HAP-1 (cell line): ENCODE measurements at places on chromosomes 11 and 22.

GRCh38 chr11:72598466-72598865, 75.8 kb downstream of the PDE2A start:
- no peak for DNase-seq

GRCh38 chr22:45317551-45318167, 7.9 kb downstream of the FAM118A start:
- DNase-seq = peak; percentile 19

DNA sequence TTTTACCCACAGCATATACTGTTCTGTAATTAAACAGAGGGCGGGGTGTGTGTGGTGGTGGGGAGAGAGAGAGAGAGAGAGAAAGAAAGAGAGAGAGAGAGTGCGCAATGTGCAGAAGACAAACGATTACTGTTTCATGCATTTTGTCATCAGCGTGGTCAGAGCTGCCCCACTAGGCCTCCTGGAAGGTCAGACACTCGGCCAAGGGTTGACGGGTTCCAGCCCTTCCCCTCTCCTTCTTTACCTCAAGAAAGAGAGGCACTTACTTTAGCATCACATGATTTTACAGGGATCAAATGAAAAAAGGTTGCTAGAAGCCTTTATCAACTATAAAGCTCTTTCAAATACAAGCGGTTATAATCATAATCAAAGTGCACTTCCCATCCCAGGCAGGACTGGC, 269.2 kb upstream of the SORL1-AS1 start:
- DNase-seq = no peak

DNA sequence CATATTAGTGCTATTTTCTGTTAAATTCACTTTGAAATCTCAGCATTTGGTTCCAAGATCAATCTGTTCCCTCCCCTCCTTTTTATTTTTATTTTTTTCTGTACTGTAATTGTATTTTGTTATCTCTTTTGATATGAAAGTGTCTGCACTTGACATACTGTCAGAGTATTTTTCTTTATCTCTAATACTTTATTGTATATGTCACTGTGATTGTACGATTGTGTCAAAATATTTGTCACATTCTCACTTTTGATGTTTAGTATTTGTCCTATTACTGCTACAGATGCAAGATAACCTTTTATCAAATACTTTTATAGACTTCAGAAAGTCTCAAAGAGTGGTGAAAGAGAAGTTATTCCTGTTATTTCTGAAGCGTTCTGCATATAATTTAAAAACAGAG, 323.5 kb downstream of the JRKL start:
- no peak for DNase-seq

GRCh38 chr11:122703541-122704272, 48.2 kb downstream of the UBASH3B start:
- DNase-seq = no peak

DNA sequence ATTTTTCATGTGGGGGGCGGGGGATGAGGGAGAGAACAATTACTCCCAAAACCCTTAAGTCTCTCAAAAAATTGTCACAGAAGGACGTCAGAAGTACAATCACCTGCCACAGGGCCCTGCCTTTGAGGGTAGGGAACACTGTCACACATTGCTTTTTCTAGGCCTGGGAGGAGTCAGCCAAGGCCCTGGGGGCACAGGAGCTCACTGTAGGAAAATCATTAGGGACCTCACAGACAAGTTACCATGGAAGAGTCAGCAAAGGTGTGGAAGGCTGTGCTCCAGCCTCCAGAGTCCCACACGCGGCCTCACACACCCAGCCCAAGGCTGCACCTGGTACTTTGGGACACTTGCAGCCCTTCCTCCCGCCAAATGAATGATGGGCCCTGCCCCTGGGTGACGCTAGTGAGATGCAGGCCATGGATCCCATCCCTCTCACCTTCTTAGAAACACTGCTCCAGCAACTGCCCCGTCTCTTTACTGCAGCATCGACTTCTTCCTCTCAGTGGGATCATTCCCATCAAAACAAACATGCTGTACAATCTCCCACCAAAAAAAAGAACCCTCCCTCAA, 3.3 kb downstream of the PLEKHA7 start:
- no peak for DNase-seq

DNA sequence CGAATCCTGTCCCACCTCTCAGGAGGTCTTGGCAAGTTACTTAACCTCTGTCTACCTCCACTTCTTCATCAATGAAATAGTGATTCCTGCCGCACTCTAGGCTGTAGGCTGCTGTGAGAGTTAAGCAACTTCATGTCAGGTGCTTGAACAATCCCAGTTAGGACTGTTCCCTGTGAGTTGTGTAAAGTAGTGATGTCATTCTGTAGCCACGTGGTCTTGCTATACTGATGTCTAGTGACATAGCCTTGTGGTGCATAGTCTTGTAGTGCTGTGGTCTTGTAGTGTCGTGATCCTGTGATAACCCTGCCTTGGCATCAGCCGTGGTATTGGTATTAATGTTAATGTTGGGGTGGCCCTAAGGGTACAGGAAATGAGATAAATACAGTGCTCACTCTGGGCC, 30.3 kb upstream of the PRR5 start:
- DNase-seq = no peak

DNA sequence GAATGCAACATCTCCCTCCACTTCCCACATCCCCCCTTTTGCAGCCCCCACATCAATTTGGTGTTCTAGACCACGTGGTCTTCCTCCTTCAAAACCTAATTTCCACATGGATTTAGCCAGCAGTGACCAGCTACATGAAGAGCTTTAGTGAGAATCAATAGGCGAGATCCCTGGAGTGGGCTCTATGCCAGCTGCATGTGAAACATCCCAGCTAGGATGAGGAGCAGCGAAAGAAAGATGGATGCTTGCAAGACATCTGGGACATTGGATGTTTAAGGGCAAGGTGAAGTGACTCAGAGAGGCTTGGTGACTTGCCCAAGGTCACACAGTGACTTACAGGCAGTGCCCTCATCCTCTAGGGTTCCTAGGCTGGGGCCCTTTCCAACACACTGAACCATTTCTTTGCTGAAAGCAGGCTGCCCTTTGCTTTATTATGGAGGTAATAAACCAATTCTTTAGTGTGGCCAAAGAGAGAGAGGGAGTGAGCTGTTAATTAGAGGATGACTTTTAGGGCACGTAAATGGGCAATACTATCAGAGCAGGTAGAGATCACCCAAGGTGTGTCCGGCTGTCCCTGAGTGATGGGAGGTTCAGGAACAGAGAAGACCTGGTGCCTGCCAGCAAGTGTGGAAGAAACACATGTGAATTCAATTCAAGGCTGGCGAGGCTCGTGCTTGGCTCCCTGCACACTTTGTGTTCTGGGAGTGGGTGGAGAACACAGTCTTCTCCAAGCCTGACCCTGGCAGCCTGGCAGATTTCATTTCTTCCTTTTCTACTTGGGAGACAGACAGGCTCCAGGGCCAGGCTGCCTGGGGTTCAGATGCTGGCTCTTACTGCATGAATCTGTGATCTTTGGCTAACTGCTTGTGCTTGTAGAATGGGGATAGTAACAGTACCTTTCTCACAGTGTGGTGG, 24.0 kb downstream of the TSPAN18 start:
- DNase-seq = no peak

DNA sequence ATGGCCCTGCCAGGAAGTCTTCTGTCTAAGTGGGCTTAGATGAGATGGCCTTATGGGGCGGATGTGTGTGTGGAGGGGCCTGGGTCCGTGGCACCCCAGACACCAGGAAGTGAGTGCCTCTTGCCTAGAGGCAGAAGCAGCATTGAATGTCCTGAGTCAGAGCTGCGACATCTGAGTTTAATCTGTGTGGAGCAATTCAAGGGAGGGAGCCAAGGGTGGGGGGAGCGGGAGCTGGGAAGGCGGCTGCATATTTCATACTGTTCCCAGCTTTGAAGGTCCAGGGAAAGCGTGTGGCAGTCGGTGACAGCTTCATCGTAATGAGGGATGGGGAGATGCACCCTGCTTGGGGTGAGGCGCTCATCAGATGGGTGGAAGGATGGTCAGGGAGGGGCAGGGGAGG, 73.5 kb upstream of the THY1 start:
- DNase-seq = no peak

DNA sequence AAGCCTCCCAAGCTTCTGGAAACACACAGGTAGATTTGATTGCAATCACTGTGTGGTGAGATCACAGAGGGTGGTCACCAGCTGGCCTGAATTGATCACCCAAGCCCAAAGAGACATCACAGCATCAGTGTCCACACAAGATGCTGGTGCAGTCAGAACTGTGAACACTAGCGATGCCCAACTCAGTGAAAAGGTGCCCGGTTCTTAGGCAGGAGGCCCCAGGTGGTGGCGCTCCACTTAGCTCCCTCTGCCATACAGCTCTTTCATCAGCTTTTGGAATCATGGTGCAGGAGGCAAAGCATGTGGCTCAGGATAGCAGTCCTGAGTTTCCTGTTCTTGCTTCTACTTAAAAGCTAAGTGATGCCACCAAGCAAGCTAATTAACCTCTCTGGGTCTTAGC, 11.1 kb downstream of the DGCR2 start:
- DNase-seq = no peak

GRCh38 chr11:36953976-36954375, 355.9 kb upstream of the RAG2 start:
- no peak for DNase-seq

GRCh38 chr11:58900479-58901420, 38.5 kb upstream of the GLYATL1 start:
- DNase-seq = peak; percentile 74

GRCh38 chr22:49266561-49267519, 560.8 kb downstream of the BRD1 start:
- DNase-seq = no peak

DNA sequence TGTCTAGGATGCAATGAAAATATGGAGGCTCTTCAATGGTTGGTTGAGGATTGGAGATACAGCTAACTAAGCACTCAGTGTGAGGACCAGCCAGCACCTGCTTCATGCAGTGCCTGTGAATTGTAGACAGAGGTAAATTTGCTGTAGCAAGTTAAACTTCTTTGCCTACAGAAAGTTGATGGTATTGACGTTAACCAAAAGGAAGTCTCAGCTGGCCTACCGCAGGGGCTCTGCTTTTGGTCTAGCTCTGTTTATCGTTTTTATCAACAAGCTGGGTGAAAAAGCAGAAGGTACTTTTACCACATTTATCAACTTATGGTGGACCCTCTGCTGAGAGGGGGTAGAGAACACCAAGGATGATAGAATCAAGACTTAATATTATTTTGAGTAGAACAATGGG, 51.6 kb downstream of the GRAMD1B start:
- no peak for DNase-seq

- no peak for DNase-seq
These were observed 2.5 kb upstream of the CAPRIN1 start for GRCh38 chr11:34049028-34049427.

DNA sequence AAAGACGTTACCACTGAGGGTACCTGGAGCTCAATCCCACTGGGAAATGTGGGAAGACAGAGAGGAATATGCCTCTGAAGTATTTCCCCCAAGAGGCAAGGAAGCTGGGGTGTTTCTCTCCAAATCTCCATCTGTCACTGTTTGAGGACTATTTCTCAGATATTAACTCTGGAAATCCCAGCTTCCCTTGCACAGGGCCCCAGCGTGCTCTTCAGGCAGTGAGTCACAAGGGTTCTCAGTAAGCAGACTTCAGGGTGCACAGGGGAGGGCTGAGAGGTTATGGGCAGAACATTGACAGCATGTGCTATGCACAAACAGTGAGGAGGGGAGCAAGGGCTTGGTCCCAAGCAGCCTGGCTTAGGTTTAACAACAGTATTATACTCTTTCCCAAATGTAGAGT, 60.9 kb upstream of the EED start:
- no peak for DNase-seq

DNA sequence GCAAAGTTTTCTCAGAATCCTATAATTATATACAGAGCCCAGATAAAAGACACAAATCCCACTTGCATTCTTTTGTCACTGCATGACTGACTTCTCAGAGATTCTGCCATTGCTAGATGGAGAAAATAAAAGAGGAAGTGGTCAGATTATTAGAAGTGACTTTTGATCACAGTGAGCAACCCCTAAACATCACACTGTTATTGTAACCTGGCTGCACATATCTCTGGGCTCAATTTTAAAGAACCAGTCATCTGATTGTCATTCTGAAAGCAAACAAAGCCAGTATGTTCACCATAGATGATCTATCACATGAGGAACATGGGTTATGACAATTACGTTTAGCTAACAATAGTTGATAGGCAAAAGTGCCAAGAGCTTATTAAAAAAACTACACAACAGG, 47.8 kb downstream of the COPB1 start:
- no peak for DNase-seq

DNA sequence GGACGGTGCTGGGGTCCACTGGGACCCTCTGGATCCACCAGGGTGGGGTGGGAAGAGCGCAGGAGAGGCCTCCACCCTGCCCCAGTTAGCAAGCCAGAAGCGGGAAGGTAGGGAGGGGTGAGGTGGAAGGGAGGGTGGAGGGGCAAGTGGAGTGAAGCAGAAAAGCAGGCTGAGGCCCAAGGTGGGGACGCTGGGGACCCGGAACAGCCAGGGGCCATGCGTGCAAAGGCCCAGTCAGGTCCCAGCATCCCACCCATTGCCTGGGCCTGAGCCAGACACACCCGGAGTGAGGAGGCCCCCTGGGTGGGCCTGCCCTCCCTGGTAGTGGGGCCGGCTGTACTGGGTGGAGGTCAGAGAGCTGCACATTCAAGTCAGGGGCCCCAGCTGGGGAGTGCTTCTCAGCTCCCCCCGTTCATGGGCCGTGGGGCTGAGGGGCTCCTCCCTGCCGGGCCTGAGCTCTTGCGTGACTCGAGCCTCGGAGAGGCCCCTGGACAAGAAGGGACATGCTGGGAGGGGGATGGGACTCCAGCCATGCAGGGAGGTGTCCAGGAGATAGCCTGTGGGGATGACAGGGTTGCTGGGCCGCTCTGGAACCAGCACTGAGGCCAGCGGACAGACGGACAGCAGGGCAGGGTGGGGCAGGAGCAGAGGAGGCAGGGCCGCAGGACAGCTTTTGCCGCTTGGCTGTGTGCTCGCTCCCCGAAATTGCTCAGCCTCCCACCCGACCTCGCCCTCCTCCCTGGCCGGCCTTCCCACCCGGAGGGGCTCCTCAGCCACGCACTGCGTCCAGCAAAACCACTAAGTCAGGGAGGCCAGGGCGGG, 7.7 kb downstream of the TNNT3 start:
- no peak for DNase-seq

GRCh38 chr11:86244063-86244521, 461 bp upstream of the EED start:
- peak; percentile 92 for DNase-seq

DNA sequence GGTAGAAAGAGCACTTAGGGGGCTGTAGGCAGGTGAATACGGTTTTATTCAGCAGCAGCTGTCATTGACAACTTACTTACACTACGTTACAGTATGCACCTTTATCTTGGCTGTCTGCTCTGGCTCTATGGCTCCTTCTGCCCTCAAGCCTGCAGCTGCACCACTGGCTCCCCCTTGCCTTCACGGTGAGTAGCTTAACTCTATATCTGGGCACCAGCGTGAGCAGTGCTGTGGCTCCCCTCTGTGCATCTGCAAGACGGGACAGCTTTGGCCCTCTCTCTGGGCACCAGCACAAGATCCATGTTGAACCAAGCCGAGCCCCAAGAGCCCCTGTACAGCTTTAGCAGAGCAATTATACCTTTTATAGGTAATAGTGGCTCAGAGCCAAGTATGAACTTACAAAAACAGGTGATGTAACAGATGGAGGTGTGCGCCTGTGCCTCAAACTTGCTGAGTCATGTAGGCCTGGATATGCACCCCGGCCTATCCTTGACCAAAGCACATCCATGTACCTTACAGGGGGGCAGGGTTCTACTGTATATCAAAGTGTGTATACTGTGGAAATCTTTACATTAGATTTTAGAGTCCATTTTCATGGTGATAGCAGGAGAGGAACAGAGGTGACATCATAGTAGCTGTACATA, 96.9 kb upstream of the CTSC start:
- DNase-seq = no peak

GRCh38 chr22:29016067-29016938, 45.3 kb downstream of the C22orf31 start:
- no peak for DNase-seq

GRCh38 chr22:26169315-26170111, at the start of gene SEZ6L:
SEZ6L (plus strand) TSS chr22:26169462; CDS start chr22:26169670, 208 bp downstream.
- DNase-seq = peak; percentile 21
